ENCODE measurements at places on chromosomes 1 and 21. TPM values are rescaled to one million over a fixed set of nuclear protein-coding genes. Genes with fewer than 3 reads are reported as not detected.

The NBPF10 gene
- 0.64 TPM for polyA plus RNA-seq

The ETV3L gene
- polyA plus RNA-seq = not detected

The FLVCR1 gene
- polyA plus RNA-seq = 3.4 TPM

The ADAMTS5 gene
- not detected for polyA plus RNA-seq

The PAQR6 gene
- polyA plus RNA-seq = 0.44 TPM

The NKAIN1 gene
- not detected for polyA plus RNA-seq

The GPR161 gene
- not detected for polyA plus RNA-seq

The DEPDC1 gene
- 0.29 TPM for polyA plus RNA-seq

The MYOM3 gene
- not detected for polyA plus RNA-seq

The RNF186 gene
- polyA plus RNA-seq = not detected

The TFAP2E gene
- polyA plus RNA-seq = 0.31 TPM

The HLX gene
- polyA plus RNA-seq = 10.6 TPM

The TESK2 gene
- 19.2 TPM for polyA plus RNA-seq

The GJA8 gene
- not detected for polyA plus RNA-seq

The RIT1 gene
- 12.7 TPM for polyA plus RNA-seq

The ARHGAP30 gene
- polyA plus RNA-seq = 138 TPM

The LYSMD1 gene
- 0.69 TPM for polyA plus RNA-seq

The NEGR1 gene
- not detected for polyA plus RNA-seq

The CD1B gene
- polyA plus RNA-seq = not detected

The KCNE2 gene
- polyA plus RNA-seq = not detected

The C8A gene
- polyA plus RNA-seq = not detected

The ZNF670 gene
- 3.3 TPM for polyA plus RNA-seq

The TSPEAR gene
- polyA plus RNA-seq = not detected

The MYCL gene
- 0.16 TPM for polyA plus RNA-seq

The SPATA17 gene
- not detected for polyA plus RNA-seq

The PGLYRP3 gene
- polyA plus RNA-seq = not detected

The CYP4Z1 gene
- not detected for polyA plus RNA-seq

All from IgD-negative memory B cell (primary cell).